Activated CD8-positive, alpha-beta memory T cell treated with anti-CD3 and anti-CD28 coated beads, Interleukin-2, amount 10 ng/mL, durations not matched to agents 7 days and 5 days (primary cell): ENCODE measurements at places on chromosomes 12 and 14.

DNA sequence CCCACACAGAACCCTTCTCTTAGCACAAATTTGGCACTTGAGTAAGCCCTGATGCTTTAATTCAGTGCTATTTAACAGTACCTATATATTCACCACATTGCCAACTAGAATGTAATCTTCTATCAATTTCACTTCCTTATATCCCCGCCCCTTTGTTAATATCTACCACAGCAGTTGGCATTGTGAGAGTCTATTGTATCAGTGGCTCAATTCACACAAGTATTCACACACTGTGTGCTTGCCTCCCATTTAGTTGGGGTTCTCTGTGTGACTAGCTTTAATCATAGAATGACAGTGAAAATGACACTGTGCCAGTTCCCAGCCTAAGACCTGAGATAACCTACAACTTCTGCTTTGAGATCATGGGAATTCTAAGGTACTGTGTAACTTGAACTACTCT is 103.1 kb downstream of the SEC23A start:
- DNase-seq, result no peak

- DNase-seq, result no peak
These were observed 38.3 kb downstream of the C12orf42 start for GRCh38 chr12:103457471-103457870.

DNA sequence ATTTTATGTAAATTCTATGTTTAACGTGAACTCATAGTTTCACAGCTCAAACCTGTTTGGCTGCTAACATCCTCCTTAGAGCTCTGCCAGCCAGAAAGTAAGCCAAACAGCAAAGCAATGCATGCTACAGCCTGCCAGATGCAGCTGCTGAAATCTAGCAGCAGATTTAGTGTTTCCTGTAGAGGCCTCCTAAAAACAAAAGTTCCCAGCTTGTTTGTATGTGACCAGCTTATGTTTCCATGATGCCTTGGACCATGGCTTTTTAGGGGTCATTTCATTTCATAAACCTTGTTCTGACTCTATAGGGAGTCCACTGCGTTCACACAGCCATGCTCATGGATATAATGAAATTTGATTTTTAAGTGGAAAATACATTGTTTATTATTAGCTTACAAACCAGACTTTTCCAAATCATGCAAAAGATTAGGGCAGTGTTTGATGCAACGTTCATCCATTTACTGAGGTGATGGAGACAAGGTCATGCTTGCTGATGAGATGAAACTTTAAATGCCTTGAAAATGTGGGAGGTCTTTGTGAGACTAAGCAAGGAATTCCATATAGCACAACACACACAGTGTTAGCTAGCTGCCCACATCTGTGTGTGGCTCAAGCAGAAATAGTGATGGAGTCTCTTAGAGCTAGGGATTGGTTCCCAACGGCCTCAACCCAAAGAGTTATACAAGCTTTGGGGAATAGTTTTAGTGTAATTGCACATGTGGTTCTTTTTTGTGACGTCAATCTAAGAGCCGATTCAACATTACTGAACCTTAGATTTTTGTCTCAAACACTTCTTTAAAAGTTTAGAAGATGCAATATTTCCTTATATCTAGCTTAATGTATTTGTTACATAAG is 157.5 kb upstream of the LRIG3 start:
- no peak for DNase-seq

- DNase-seq, result peak; percentile 90
These were observed 3.2 kb upstream of the SYNE3 start for GRCh38 chr14:95519699-95520098.

GRCh38 chr12:5294274-5295070 is 137.4 kb upstream of the NTF3 start:
- DNase-seq, result no peak
